Umbilical cord (tissue), 2 donors: ENCODE measurements at places on chromosomes 1 and 21.
A peak's percentile ranks its signal among the peaks of the same experiment; 100 is the strongest.

DNA sequence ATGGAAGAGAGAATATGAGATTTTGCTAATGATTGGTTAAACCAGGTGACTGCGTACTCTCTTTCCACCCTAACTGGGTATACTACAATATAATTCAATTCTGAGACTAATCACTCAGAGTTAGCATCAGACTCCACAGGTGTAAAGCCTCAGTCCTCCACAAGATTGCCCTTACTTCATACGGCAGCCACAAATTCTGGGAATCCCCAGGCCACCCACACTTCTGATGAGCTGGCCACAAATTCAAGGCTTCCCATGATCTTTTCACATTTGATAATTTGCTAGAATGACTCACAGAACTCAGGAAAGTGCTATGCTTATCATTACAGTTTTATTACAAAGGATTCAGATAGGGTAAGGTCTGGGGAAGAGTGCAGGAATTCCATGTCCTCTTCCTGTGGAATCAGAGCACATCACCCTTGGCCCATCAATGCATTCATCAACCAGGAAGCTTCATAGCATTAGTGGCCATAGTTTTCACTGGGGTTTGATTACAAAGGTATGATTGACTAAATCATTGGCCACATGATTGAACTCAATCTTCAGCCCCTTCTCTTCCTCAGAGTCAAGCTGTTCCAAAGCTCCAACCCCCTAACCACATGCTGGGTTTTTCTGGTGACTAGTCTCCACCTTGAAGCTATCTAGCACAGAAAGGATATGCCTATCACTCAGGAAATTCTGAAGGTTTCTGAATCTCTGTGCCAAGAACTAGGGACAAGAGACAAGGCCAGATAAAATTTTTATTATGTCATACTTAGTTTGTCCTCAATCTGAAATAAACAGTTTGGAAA lies 131.7 kb downstream of the HHIPL2 start:
- no peak for DNase-seq

- DNase-seq, result no peak
Observed at GRCh38 chr1:200072636-200073285, 45.3 kb downstream of the NR5A2 start.

- peak; percentile 96 for DNase-seq
Observed at GRCh38 chr1:68384321-68384813, 65.4 kb downstream of the RPE65 start.

- DNase-seq, result no peak
Observed at GRCh38 chr1:160080381-160081100, 797 bp upstream of the KCNJ9 start.

- DNase-seq, result no peak
Observed at GRCh38 chr1:204819495-204819894, 51.2 kb upstream of the NFASC start.

DNA sequence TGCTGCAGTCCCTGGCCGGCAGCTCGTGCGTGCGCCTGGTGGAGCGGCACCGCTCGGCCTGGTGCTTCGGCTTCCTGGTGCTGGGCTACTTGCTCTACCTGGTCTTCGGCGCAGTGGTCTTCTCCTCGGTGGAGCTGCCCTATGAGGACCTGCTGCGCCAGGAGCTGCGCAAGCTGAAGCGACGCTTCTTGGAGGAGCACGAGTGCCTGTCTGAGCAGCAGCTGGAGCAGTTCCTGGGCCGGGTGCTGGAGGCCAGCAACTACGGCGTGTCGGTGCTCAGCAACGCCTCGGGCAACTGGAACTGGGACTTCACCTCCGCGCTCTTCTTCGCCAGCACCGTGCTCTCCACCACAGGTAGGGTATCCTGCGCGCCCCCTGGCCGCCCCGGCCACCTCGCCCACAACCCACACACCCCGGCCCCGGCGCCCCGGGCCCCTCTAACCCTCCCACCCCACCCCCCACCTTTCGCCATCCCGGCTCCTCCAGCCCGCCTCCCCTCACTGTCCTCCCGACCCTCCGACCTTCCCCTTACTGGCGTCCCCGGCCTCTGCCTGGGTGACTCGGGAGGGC lies 352 bp downstream of the KCNK1 start:
- DNase-seq, result peak; percentile 61

DNA sequence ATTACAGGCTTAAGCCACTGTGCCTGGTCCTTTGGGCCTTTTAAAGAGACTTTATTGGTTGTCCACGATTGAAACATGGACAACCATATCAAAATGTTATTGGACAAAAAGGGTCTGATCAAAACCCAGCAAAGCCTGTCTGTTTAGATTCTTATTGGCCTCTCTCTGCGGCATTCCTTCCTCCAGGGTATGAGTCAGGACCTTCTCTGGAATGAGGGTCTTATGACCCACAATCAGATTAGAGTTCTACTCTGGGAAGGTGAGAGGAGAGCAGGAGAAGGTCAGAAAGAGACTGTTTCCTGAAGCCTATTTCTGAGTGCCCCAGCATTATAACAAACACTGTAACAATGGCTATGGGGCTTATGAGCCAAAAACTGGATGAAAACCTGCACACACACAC lies 7.9 kb downstream of the LURAP1 start:
- no peak for DNase-seq
